T-helper 2 cell (primary cell): ENCODE measurements at places on chromosomes 6 and 20.
A peak's percentile ranks its signal among the peaks of the same experiment; 100 is the strongest.

DNA sequence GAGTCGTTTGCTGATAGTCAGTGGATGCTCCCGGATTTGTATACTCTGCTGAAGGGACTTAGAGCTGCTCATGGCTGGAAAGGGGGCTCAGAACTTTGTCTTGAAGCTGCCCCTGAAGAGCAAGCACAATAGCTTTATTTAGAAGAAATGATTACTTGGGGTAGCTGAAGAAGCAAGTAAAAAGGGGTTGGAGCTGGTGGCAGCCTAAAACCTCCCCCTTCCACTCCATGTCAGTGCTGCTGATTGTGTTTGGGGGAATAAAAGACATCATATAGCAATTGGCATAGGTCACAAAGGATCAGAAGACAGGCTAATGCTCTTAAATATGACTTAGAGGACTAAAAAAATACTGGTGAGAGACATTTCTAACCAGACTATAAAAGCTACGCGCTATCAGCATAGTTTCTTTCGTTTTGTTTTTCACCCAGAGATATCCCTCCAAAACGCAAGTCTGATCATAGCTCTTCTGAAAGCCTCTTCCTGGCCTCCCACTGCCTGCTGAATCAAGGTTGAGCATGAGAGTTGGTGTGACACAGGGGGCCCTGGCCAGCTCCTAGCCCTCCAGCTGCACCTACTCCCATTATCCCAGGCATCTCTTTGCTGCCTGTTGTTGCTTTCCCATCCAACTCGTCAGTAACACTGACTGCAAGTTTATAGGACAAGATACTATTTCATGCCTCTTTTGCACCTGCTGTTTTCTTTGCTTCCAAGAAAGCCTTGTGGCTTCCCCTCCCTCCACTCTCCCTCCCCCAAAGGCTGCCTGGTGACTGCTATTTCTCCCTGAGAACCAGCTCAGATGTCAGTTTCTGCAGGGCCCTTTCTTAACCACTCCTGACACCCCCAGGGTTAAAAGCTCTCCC lies 33.9 kb upstream of the SGK1 start:
- no peak for DNase-seq

DNA sequence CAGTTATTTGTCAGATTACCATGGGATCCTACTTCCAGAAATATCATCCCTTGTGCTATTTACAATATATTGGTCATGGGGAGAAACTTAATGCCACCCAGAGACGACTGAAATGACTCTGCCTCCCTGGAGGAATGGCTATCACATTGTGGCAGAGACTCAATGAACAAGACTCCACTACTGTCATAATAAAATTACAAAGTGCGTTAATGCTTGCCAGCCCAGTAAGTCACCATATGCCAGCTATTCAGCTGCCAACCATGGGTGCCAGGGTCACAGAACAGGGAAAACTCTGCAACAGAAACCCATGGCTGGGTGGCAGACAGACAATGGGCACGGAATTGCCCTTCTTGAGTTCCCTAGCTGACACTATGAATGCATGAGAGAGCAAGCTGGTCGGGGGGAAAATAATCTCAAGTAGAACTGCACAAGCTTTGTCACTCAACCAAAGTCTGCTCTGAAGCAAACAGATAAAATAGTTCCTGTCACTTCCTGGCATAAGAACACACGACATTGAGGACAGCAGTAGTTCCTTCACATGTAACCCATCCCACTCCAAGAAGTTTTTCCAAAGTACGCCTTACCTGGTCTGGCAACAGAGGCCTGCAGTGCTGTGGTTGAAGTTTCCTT lies 32.1 kb downstream of the TP53INP2 start:
- DNase-seq, result no peak

- peak; percentile 56 for DNase-seq
Observed at GRCh38 chr6:106512048-106512967, 117.0 kb downstream of the RTN4IP1 start.

- DNase-seq, result no peak
Observed at GRCh38 chr6:49305010-49305409, 158.0 kb downstream of the MMUT start.

DNA sequence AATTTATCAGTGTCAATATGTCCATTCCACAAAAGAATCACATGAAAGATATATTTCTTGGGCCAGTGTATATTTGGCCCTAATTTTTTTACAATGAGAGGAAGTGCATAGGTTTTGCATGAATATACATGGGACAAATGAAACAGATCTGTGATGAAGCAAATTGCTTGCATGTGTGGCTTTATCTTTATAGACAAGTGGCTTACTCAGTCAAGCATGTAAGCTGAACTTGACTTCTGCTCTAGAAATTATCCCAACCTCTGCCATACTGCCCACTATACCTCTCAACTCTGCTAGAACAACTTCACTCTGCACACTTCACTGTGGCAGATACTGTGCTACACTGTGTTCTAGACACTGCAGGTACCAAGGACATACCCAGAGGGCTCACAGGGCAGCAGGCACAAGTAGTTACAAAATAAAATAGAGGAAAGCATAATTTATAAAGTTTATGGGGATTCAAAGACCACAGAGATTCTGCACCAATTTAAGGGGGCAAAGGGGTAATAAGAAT lies 349.2 kb upstream of the HSF2 start:
- DNase-seq, result no peak

DNA sequence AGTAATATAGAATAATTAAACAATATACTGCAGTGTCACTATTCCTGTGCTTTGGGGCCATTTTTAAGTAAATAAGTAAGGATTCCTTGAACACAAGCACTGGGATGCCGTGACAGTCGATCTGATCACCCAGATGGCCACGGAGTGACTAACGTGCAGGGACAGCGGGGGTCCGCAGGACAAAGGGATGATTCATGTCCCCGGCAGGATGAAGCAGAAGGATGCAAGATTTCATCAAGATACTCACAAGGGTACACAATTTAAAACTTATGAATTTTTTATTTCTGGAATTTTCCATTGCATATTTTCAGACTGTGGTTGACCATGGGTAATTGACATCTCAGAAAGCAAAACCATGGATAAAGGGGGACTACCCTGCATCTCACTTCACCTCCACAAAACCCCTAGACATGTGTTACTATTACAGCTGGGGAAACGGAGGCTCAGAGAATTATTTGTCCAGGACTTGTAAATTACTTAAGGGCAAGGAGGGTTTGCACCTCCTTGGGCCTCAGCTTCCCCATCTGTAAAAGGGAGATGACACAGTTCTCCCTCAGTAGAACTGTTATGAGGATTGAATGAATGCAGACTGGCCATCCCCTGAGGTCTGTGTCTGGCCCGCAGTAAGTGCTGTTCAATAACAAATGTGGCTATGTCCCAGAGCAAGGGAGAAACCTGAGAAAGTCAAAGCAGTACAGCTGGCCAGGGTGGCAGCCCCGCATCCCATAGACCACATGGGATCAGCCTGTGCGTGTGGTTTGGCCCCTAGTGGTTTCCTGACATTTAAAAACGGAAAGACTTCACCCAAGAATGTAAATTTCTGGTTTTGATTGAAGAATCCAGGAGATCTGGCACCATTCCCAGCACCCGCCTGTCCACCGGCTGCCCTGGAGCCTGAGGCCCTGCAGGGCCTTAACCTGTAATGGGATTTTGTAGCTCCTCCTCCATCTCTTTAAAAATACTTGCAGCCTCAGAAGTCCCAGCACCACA lies 235.5 kb downstream of the BMP7 start:
- DNase-seq, result no peak

GRCh38 chr6:69100772-69101171 lies 465.7 kb downstream of the ADGRB3 start:
- DNase-seq, result no peak

- DNase-seq, result no peak
Observed at GRCh38 chr6:150667977-150668716, 68.5 kb downstream of the PLEKHG1 start.

DNA sequence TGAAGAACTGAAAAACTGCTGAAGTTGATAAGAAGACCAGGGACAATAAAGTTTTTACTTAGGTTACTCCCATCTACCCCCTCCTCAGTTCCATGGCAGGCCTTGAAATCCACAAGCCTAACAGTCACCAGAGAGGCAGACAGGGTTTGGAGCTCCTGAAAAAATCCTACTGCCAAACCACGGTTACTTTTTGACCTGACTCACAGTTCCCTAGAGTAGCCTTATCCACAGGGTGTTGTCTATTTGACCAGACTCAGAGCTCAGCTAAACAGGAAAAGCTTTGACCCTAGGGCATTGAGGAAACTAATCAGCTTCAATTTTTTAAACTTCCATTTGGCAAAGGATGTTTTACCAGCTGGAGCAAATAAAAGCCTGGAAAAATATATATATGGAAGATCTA lies 257.7 kb upstream of the NT5E start:
- no peak for DNase-seq

DNA sequence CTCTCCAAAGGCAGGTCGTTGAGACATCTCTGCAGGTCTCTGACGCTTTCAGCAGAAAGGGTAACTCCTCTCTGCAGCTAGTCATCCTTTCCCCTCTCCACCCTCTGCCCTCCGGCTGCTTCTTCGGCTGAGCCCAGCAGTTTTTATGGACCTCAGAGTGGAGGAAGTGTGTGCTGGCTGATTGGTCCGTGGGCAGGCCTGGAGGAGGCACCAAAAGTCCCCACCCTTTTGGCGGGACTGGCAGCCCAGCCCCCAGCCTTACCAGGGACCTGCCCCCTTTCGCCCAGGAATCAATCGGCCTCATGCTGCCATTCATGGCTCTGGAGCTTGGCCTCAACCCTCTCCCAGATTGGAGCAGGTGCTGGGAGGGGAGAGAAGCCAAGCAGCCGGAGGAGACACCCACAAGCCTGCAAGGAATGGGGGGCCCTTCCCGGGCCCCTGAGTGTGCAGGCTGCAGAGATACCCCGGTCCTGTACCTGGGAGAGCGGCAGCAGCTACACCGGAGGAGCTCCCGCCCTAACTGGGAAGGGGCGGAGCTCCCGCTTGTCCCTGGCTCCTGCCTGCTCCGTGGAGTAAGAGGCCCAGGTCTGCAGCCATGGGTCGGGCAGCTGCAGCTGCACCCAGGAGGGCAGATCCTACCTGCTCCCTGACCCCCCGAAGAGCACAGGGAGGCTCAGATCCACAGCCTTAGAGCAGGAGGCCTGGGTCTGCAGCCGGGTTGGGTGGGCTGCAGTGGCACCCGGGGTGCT lies 170.3 kb upstream of the SOX4 start:
- DNase-seq, result no peak

DNA sequence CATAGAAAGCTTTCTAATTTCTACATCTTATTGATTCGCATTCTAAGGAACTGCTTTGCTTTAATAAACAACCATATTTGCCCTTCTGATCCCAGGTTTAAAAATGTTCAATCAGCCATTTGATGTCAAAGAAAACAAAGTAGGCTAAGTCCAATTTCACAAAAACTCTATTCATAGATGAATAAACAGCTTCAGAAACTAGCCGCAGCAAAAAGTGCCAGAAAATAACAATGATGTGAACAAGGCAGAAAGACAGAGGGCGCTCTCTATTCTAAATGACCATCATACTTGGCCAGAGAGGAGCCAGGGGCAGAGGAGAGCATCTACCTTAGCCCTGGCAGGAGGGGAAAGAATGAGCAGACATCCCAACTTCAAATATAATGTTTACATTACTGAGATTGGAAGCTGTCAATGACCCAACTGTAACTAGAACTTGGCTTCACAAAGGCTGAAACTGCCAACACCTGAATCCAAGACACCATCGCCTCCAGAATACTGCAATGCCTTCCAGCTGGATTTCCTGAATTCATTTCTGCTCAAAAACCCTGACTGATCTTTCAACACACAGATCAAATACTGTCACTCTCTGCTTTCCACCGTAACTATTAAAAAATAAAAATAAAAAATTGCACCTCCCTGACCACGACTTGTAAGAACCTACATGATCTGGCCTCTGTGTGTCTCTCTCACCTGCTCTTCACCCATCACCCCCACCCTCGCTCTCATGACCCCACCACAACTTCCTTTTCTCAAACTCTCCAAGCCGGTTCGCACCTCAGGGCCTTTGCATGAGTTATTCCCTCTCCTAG lies 9.5 kb downstream of the CNKSR3 start:
- DNase-seq, result no peak

GRCh38 chr6:169792306-169793015 lies 41.0 kb downstream of the ERMARD start:
- DNase-seq, result no peak

DNA sequence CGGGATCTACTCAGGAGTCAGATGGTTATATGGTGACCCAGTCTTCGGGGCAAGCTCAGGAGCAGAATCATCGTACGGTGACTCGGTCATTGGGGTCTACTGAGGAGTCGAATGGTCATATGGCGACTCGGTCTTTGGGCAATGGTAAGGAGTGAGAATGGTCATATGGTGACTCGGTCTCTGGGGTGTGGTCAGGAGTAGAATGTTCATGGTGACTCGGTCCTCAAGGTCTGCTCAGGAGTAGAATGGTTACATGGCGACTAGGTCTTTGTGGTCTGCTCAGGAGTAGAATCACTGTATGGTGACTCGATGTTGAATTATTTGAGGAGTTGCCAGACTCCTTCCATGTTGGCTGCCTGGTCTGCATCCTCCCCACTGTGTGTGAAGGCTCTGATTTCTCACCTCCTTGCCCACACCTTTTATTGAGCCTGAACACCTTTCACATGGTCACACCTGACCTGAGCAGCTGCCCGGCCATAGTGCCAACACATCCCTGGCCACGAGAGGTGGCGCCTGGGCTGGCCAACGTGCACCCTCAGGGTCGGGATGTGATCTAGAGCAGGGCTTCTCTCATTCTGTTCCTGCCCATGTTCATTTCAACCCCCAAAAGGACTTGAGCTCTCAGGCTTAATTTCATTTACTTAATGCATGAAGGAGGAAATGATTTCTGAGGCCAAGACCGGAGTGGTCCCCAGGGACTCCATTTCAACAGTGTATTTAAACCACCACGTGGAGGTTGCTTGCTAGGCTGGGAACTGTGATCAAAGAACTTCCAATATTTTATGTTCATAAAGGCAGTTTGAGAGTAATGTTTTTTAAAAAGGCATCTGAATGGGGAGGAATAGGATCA lies 119.5 kb downstream of the PHACTR3 start:
- DNase-seq, result no peak

- DNase-seq, result no peak
Observed at GRCh38 chr6:160248538-160248937, 10.1 kb downstream of the SLC22A2 start.
